ENCODE measurements at places on chromosomes 3 and 15. TPM values are rescaled to one million over a fixed set of nuclear protein-coding genes. Genes with fewer than 3 reads are reported as not detected.
A peak's percentile ranks its signal among the peaks of the same experiment; 100 is the strongest.

Gene SYNPR
- total RNA-seq, result not detected

DNA sequence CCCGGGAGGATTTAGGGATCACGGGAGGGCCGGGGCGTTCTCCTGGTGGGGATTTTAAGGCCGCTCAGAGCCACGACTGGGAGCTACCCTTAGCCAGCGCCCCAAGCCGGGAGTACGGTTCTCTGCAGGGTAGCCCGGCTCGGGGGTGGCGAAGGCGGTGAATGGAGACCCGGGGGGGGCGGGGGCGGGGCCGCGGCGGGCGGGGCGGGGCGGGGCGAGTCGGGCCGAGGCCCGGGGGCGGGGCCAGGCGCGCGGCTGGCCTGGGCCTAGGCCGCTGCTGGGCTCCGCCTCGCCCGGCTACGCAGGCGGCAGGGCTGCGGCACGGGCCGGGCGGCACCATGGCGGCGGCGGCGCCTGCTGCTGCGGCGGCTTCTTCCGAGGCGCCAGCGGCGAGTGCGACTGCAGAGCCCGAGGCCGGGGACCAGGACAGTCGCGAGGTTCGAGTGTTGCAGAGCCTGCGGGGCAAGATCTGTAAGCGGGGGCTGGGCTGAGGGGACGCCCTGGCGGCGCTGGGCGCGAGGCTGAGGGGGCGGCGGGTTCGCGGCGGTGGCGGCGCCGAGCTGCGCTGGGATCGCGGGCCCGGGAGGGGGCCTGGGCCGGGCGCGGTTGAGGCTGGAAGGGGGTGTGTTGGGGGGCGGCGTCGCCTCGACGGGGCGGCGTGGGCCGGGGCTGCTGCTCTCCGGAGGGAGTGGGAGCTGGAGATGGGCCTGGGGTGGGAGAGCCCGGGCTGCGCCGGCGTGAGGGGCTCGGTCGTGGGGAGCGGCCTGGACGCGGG is at the start of gene RASA2:
Gene RASA2, plus strand, starts transcription at position 282 of the 775 bp plus-strand sequence. Its CDS starts 57 bp downstream, at position 339.
- DNase-seq, result peak; percentile 93

DNA sequence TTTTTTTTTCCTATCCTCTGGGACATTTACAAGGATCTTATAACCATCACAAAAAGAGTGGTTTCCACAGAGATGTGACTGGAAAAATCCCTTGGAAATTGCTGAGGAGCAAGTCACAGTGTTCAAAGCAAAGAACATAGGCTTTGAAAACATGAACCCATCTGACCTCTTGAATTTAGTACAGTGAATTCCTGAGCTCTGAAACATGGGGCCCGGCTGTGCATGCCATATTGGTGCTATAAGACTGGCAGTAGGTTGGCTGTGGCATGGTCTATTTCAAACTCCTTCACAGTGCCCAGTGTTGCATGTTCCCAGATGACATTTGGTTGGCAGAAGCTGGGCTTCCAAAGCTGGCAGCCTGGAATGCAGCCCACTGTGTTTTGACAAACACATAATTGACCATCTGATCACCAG is 202.2 kb downstream of the TIGIT start:
- DNase-seq, result peak; percentile 60

Gene MYLK
- total RNA-seq, result 74.7 TPM

Gene C3orf22
- total RNA-seq, result not detected

Gene PRSS50
- total RNA-seq, result not detected

Gene MESP1
- 0.49 TPM for total RNA-seq
